ENCODE measurements at places on chromosomes 4 and X. TPM values are rescaled to one million over a fixed set of nuclear protein-coding genes. Genes with fewer than 3 reads are reported as not detected.

Gene SMIM10
- 1.1 TPM for total RNA-seq

Gene SH3RF1
- total RNA-seq = 15.3 TPM

Gene ATP6AP2
- total RNA-seq = 68.3 TPM

Gene CORIN
- 0.39 TPM for total RNA-seq

Gene CCDC120
- 15.7 TPM for total RNA-seq

Gene SYTL5
- total RNA-seq = 0.15 TPM

Gene PRPS1
- 91.3 TPM for total RNA-seq

Gene USP17L26
- total RNA-seq = not detected

Gene PTCHD1
- total RNA-seq = 1.4 TPM

Gene AWAT2
- total RNA-seq = not detected

Gene FAM47B
- total RNA-seq = not detected

Gene ARHGEF38
- total RNA-seq = not detected

Gene STATH
- total RNA-seq = not detected

Gene CFP
- total RNA-seq = 2.8 TPM

Gene PAK3
- 7.8 TPM for total RNA-seq

Gene SLC26A1
- 0.13 TPM for total RNA-seq

Gene TMPRSS11F
- total RNA-seq = not detected

Gene GAB3
- total RNA-seq = 0.42 TPM

Gene ATP8A1
- total RNA-seq = 5.1 TPM

Gene BTC
- total RNA-seq = 0.07 TPM

Gene COL4A5
- 49.1 TPM for total RNA-seq

Gene CENPVL1
- total RNA-seq = 2.8 TPM

Gene TET2
- total RNA-seq = 3.5 TPM

Gene NAT8L
- 14.7 TPM for total RNA-seq

Gene H2BW1
- 0.26 TPM for total RNA-seq

Gene GPC3
- total RNA-seq = 106 TPM

Gene ARMCX4
- 17.0 TPM for total RNA-seq

Gene NPY5R
- total RNA-seq = 5.7 TPM

Gene ZMAT1
- 2.1 TPM for total RNA-seq

Gene PLAC1
- 0.68 TPM for total RNA-seq

Gene TLR3
- total RNA-seq = 0.92 TPM

Gene MOSPD2
- 6.6 TPM for total RNA-seq

Gene DGKK
- total RNA-seq = 1.4 TPM

Gene RFC1
- total RNA-seq = 61.1 TPM

Gene CSAG3
- total RNA-seq = not detected

Gene LEF1
- 2.5 TPM for total RNA-seq

Gene SYP
- 2.1 TPM for total RNA-seq

Gene SORBS2
- 8.8 TPM for total RNA-seq
